Tibial artery (tissue), 4 donors: ENCODE measurements at places on chromosomes 1 and 21.

DNA sequence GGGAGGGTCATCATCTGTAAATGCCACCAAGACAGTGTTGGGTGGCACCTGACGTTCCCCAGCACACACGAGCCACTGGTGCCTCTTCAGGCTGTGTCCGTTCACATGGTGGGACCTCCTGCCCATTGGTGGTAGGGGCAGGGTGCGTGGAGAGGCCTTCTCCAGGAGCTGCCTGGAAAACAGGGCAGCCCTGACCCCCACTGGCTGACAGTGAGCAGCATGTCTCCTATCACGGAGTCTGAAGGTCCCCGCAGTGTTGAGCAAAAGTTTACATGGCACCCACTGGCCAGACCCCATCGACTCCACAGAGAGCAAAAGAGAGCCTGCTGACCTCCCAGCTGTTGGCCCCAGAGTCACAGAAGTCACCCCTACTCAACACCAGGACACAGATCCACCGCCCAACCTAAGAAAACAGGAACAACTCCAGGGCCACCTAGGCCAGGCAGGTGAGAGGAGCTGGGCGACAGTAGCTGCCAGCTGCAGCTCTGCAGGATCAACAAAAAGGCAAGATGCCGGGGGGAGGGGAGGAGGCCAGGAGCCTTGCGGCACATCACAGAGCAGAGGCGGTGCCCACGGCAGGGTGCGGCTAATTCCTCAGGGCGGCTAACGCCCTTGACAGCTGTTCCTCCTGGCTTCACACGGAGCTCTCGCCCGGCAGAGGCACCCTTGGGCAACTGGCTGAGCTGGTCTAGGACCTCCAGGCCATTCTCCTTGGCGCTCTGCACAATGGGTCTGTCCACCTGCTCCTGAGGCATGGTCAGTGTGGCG lies 14.4 kb upstream of the IFI6 start:
- no peak for DNase-seq

DNA sequence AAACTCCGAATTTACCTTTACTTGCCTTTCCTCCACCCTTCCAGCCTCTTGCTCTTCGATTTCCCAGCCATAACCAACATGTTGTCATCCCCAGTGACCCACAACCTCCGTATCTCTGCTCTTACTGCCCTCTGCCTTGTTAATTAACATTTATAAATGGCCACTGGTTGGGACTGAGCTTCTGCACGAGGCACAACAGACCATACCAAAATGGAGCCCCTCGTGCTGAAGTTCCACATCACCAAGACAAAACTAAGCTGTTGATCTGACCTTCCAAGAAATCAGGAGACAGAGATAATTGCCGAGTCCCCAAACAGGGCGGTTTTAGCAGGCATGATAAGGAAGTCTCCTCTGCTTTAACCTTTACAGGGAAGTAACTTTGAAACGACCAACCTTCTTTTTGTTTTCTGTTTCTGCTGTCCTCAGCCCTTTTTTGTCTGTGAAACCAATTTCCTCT lies 71.9 kb downstream of the NMNAT2 start:
- DNase-seq, result no peak

GRCh38 chr1:87091425-87091824 lies 177.0 kb downstream of the HS2ST1 start:
- DNase-seq, result no peak

DNA sequence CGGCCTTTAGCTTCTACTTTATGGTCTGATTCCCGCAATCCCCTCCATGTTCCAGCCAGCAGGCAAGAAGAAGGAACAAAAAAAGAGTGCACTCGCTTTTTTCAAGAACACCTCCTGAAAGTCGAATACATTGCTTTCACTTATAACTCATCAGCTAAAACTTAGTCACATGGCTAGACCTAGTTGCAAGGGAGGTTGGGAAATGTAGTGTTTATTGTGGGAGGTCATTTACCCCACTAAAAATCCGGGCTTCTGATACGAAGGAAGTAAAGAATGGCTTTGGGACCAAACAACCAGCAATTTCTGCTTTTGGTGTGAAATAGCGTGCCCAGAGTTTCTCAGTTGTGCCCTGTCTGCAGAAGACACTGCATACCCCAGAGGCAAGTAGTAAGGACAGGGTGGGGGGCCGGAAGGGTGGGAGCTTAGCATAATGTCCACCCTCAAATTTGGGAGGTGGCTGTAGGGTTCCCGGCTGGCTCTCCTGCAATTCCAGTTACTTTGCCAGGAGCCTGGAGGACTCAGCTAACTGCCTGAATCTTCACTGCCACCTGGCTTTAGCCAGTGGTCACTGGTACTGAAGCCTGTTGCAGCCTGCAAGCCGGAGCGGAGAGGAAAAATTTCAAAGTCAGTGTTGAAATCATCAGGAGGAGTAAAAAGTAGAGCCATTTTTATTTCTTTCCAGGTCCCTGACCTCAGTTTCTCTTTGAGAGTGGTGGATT lies 57.7 kb upstream of the F3 start:
- DNase-seq, result no peak

- peak; percentile 12 for DNase-seq
Observed at GRCh38 chr1:181095763-181096184, 7.3 kb downstream of the IER5 start.

DNA sequence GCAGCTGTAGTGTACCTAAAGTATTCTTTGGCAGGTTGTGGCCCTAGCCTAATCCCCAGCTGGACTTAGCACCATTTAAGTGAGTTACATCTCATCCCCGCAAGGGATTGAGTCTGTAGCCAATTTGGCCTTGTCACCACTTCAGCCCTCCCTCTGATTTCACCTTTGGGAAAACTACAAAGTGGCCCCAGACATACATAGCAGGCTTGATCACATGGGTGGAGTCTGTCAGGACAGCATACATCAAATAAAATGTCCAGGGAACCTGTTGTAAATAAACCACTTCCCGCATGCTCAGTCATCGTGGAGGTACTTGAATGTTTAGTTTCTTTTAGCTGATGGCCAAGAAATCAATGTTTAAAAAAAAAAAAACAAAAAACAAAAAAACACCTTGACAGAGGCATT lies 142.5 kb downstream of the DHRS3 start:
- no peak for DNase-seq

GRCh38 chr1:87278825-87279535 lies 49.7 kb upstream of the LMO4 start:
- DNase-seq, result no peak

GRCh38 chr1:56833088-56833487 lies 13.9 kb upstream of the FYB2 start:
- DNase-seq, result no peak

DNA sequence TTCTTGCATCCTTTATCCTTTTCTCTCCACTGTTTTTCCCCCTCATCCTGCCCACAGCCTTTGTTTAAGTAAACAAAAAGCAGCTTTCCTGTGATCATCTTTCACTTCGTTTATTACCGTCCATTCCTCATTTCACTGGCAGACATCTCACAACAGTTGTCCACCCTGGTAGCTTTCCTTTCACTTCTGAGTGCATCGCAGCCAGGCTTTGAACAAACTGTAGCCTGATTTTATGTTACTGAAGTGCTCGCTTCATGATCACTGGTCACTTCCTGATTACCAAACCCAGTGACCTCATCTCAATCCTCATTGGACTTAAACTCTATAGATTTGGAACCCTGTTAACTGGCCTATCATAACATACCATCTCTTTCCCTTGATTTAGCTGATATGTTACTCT lies 67.7 kb downstream of the SDCCAG8 start:
- DNase-seq, result no peak

- DNase-seq, result no peak
Observed at GRCh38 chr1:184075055-184076029, 23.8 kb downstream of the TSEN15 start.

- no peak for DNase-seq
Observed at GRCh38 chr1:168554603-168555483, 11.0 kb upstream of the XCL2 start.

DNA sequence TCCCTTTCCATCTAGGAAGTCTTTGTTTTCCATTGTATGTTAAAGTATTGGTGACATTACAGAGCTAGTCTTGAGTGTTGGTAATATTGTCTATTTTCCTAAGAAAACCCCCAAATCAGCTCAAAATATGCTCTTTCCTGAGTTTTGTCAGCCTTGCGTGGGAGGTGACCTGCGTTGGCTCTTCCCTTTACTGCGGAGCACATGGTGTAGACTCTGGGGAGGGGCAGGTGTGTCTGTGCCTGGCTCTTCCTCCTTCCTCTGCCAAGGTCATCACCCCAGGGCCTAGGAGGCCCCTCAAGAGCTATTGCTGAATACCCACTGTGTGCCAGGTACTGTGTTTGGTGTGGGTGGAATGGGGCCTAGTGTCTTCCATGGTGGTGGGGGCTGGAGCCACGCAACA lies 33.4 kb downstream of the CACNA1E start:
- DNase-seq, result no peak

DNA sequence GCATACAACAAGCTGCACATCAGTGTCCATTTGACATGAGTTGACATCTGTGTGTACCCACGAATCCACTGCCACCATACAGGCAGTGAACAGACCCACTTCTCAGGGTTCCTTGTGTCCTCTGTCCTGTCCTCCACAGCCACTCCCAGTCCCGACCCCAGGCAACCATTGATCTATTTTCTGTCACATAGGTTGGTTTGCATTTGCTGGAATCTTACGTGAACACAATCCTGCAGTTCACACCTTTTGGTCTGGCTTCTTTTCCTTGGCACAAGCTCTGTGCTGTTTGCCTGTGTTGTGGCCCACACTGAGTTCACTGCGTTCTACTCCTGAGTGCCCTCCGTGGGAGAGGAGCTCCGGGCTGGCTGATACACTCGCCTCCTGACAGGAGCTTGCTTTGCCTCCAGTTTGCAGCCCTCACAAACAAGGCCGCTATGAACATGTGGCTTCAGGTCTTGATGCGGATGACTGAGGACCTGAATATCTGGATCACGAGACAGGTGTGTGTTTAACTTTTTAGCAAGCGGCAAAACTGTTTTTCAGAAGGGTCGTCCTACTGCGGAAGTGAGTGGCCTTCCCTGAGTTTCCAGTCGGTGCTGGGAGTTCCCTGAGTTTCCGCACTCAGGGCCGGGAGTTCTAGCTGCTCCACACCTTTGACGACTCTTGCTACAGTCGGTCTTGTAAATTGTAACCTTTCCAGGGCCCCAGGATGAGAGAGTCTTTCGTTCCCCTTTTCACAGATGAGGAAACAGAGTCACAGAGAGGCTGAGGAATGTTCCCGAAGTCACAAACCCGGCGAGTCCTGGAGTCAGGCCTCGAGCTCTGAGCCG lies 13.0 kb upstream of the COL18A1 start:
- no peak for DNase-seq

DNA sequence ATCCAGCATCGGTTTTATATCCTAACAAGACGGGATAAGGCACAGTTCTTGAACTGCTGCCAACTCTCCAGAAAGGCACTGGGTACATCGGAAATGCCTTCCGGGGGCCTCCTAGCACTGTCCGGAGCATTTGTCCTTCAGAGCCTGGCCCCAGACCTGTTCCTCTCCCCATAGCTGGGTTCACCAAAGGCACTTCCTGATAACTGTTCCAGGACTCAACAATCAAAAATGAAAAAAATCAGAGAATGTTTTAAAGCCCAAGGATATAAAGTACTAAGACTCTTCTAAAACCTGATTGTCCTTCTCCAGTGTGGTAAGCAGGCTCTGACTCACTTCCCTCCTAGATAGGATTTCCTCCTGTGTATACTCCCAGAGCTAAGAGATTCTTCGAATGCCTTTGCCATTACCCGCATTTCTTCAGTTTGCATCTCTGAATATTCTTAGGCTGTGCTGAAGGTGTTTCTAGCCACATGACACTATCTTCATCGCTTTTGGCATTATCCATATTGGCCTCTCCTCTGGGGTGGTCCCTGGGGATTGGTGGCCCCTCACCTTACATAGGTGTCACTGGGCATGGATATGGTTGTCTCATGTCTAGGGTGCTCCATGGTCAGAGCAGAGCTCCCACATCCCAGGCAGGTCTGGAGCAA lies 112.9 kb downstream of the ZBTB18 start:
- DNase-seq, result no peak

DNA sequence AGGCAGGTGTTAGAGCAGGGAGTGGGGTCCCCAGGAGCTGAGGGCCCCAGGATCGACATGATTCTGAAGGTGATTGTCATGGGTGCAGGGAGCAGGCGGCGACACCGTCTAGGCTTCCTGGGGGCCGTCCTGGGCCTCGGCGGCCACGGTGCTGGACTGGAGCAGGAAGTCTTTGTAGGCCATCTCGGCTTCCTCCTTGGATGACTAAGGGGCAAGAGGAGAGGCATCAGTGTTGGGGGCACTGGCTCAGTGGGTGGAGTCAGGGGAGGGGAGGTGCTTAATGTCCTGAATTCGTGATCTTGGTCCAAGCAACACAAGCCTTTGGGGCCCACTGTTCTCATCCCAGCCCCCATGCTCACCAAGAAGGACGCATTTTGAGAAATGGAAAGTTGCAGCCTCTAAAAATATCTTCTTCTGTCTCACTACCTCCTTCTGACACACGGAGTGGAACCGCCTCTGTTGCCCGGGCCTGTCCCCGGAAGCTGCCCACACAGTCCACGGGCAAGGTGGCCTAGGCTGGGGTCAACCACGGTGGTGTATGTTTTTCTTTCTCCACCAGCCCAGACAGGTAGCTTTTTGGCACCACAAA lies 8.6 kb upstream of the FCMR start:
- DNase-seq, result no peak

DNA sequence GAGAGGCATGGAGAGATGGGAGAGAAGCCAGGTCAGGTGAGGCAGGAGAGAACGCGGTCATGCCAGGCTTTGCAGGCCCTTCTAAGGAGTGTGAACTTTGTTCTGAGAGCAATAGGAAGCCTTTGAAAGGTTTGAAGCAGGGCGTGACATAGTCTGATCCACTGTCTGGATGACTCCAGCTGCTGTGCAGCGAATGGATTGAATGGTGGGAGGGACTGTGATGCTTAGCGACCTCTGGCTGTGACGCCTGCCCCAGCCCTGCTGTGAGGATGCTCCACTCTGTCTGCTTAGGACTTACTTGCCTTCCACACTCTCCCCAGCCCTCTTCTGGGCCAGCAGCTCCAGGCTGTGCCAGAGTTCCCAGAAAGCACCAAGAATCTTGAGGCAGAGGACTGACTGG lies 41.8 kb upstream of the POU3F1 start:
- DNase-seq, result no peak

GRCh38 chr1:245871915-245872314 lies 635.2 kb downstream of the SMYD3 start:
- DNase-seq, result no peak

- peak; percentile 51 for DNase-seq
Observed at GRCh38 chr21:44758781-44759627, 42.6 kb downstream of the UBE2G2 start.

- DNase-seq, result no peak
Observed at GRCh38 chr1:228785366-228786330, 50.4 kb downstream of the RHOU start.
